ENCODE measurements at places on chromosomes 5 and 9.
A peak's percentile ranks its signal among the peaks of the same experiment; 100 is the strongest.

DNA sequence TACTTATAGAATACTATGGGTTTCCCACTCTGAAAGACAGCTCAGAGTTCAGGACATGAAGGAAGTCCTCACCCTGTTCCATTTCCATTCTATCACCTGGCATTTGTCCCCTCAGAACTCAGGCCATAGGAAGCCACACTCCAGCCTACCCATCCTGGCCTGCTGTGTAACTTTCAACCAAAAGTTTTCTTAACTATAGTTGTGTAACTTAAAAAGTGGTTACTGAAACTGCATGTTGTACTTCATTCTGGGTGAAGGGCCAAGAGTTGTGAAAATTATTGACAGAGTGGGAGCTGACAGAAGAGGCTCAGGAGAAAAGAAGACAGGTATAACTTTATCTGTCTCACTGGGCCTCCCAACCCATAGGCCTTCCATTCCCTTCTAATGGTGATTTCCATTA, 212.5 kb downstream of the RAB3C start:
- no peak for DNase-seq

DNA sequence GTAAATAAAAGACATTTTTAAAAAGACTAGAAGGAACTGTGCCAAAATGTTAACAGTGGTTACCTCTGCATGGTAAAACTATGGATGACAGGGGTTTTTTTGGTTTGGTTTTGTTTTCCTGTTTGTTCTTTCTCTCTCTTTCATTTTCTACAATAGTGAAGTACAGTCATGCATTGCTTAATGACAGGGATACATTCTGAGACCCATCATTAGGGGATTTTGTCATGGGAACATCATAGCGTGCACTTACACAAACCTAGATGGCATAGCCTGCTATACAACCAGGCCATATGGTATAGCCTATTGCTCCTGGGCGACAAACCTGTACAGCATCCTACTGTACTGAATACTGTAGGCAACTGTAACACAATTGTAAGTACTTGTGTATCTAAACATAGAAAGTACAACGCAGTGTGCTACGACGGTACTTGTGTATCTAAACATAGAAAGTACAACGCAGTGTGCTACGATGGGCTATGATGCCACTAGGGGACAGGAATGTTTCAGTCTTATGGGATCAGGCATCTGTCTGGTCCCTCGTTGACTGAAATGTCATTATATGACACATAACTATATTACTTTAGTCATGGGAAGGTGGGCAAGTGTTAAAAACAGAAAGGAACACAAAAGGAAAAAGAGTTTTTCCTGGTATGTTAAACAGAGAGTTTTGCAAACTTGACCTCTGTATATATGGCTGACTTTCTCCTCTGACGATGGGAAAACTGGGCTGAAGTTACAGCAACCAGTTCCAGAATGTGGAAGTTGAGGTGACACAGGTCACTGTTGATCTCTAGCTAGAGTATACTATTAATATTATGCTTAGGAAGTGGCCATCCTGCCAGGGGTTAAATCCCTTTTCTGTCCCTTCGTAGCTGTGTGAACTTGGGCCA, 7.4 kb upstream of the ADAM19 start:
- no peak for DNase-seq

- no peak for DNase-seq
Measured at GRCh38 chr5:150583541-150584225, 56.8 kb upstream of the SYNPO start.

GRCh38 chr9:76866689-76867088, 39.2 kb downstream of the PRUNE2 start:
- peak; percentile 76 for DNase-seq

GRCh38 chr5:142609142-142609541, 76.7 kb downstream of the FGF1 start:
- peak; percentile 6 for DNase-seq

GRCh38 chr9:114684036-114684435, 2.0 kb upstream of the TEX48 start:
- no peak for DNase-seq

DNA sequence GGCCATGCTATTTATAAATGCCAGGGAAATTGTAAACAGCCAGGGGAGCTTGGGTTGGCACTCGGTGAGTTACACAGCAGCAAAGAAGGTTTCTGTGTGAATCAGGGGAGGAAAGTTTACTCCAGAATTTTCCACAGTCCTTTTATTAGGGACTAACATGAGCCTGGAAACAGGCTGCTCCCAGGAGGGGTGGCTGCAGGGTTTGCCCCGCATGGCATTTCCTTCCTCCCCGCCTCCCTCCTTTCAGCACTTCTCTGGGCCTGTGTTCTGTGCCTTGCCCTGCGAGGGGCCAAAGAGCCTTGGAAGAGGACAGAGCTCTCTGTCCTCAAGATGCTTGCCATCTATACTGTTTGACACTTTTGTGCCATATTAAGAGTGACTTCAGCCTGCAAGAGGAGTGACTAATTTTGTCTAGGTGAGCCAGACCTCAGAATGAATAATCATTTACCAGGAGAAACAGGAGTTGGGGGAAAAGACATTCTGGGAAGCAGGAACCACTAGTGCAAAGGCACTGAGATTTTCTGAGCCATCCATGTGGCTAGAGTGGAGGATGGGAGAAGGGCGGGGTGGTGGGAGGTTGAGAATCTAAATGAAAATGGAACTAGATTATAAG, 1.8 kb downstream of the GSN start:
- peak; percentile 54 for DNase-seq

GRCh38 chr5:158754018-158754514, 345.6 kb downstream of the EBF1 start:
- no peak for DNase-seq

DNA sequence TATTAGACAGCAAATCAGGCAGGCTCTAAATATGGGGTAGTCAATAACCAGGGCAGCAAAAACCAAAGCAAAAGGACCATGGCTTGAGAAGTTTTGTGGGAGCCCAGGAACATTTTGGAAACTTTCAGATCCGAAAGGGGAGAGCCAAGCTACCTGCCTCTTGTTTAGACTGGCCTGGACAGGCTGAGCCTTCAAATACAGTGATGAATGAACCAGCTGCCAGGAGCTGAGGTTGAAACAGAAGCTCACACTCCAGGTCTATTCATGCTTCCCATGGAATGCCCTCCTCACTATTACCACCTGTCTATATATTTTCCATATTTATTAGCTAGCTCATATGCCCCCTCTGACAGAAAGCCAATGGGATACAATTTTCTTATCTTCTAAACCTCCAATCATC, 150.8 kb upstream of the SLC44A1 start:
- no peak for DNase-seq

DNA sequence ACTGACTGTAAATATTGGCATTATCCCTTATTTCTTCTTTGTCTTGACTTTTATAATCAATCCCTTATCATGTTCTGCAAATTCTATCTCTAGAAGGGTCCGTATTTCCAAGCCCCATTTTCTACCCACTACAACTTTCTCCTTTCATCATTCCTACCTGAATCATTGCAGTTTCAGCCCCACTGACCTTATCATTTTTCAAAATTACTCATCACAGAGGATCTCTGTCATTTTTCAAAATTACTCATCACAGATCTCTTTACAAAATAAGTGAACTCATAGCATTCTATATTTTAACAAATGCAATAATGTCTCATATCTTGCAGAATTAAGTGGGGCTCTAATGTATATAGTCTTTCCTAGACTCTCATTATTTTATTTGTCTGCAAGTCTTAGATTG, 256.9 kb upstream of the COX7C start:
- no peak for DNase-seq

DNA sequence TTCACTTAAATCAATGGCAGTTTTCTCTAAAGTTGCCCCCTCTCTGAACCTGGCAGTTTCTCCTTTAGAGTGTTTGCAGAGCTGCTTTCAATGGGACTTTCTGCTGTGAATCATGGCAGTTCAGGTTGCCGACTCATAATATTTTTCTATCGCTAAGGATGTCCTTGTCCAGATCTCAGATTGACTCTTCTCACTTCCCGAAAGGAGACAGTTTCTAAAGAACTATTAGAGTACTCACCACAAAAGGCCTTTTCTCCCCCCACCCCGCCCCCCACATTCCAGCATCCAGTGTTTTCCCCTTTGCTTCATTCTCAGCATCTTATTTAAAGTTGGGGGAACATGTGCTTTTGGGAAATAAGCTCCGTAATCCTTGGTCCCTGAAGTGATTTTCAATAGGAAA, 443.5 kb upstream of the KLF4 start:
- DNase-seq: peak; percentile 26

GRCh38 chr5:167578977-167579692, 712.3 kb upstream of the WWC1 start:
- no peak for DNase-seq

DNA sequence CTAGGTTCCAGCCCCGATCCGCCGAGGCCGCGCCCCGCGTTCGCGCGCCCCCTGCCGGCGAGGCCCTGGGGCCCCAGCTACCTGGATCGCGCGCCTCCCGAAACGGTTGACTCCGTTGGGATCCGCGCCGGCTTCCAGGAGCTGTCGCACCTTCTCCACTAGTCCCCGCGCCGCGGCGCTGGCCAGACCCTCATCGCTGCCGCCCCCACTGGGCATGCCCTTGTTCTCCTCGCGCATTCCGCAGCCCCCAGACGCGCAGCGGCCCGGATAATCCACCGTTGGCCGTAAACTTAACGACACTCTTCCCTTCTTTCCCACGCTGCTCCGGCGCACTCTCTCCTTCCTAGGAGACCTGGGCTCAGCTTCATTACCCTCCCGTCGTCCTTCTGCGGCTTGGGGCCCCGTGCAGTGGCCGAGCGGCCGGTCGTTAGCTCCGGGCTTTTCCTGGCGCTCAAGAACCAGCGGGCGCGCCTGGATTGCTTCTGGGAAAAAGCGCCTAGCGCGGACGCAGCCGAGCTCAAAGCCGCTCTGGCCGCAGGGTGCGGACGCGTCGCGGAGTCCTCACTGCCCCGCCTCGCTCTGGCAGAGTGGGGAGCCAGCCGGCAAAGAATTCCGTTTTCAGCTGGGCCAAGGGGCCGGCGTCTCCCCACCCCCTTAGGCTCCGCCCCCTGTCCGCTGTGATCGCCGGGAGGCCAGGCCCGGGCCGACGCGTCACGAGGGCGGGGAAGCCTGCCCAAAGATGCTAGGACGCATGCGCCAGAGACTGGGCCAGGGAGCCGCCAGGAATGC, at the start of gene CDKN2B:
Gene CDKN2B, minus strand, starts transcription at position 589 of the 789 bp plus-strand sequence. Its CDS starts 352 bp downstream, at position 237.
- peak; percentile 96 for DNase-seq

- DNase-seq: no peak
Measured at GRCh38 chr5:173513521-173513991, 102.9 kb downstream of the BOD1 start.

GRCh38 chr9:23820451-23821374, 5.3 kb downstream of the ELAVL2 start:
- peak; percentile 58 for DNase-seq

DNA sequence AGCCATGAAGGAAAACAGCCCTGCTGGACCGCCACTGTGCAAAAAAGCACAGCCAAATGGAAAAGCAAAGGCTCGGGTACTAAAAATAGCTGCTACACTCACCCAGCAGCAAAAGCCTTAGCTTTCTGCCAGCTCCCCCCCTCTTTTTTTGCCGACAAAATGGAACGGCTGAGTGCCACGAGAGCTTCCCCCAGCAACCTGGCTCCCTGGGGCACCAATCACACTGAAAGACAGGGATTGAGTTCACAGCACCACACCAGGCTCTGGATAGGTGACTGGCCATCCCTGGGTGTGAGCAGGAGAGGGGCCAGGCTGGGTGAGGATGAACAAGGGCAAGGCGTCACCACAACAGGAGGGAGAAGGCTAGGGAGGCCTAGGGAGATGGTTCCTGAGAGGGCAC, 66.7 kb downstream of the SIL1 start:
- DNase-seq: no peak

DNA sequence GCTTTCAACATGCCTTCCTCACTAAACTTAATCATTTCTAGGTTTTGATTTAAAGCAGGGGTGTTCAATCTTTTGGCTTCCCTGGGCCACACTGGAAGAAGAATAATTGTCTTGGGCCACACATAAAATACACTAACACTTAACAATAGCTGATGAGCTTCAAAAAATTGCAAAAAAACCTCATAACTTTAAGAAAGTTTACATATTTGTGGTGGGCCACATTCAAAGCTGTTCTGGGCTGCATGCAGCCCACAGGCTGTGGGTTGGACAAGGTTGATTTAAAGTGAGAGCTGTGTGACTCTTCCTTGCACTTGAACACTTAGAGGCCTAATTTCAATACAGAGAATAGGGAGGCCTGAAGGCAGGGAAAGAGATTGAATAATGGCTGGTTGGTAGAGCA, 598.3 kb downstream of the EFNA5 start:
- no peak for DNase-seq

- peak; percentile 57 for DNase-seq
Measured at GRCh38 chr9:75615284-75615683, 275.2 kb upstream of the PCSK5 start.

- no peak for DNase-seq
Measured at GRCh38 chr5:73188764-73189531, 16.0 kb downstream of the TMEM174 start.

DNA sequence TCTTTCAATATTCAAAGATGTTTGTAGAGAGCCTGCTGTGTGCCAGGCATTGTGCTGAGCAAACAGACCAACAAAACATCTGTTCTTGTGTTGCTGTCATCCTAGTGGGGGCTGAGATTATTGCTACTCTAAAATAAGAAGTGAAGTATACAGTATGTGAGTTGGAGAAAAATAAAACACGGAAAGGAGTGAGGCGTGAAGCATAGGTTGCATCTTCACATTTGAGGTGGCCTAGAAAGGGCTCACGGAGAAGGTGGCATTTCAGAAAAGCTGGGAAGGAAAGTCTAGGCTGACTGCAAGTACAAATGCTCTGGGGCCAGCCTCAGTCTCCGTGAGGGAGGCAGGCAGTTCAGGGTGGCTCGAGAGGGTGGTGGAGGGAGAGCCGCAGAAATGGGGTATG, 80.3 kb downstream of the CSNK1A1 start:
- DNase-seq: no peak

DNA sequence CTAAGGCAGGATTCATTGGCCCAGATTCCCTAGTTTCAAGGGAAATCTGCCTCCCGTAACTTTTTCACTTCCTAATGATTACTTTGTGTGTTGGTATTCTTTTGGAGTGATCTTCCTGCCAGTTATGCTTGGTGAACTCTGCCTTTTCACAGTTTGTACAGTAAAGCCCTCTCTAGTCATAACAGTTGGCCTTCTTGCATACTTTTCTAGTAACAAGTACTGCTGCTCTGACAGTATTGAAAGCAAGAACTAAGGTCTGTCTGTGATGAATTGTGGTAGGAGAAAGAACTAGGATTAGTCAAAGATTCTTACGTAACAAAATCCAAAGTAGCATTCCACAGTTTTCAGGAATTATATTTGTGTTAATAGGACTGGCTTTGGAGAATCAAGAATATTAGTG, 1457.2 kb upstream of the WWC1 start:
- DNase-seq: no peak

DNA sequence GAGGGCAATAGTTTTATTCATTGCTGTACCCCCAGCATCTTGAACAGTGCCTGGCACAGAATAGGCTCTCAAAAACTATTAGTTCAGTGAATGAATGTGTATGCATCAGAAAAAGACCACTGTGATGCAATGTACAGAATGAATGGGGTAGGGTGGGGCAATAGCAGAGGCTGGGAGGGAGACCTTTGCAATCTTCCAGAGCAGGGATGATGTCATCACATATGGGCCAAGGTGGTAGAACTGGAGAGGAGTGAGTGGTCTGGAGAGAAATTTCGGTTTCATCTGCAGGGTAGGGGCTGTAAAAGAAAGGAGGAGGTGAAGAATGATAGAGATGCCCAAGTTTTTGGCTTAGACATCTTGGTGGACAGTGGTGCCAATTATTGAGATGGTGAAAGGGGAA, 23.4 kb upstream of the ARAP3 start:
- DNase-seq: peak; percentile 43

- DNase-seq: no peak
Measured at GRCh38 chr9:103942200-103942599, 151.9 kb upstream of the SMC2 start.
